ENCODE measurements at places on chromosomes 1 and 21. TPM values are rescaled to one million over a fixed set of nuclear protein-coding genes. Genes with fewer than 3 reads are reported as not detected.

TMEM51 gene
- total RNA-seq = 44.7 TPM

FGR gene
- 0.08 TPM for total RNA-seq

CD247 gene
- not detected for total RNA-seq

KRTAP11-1 gene
- total RNA-seq = not detected

TNNT2 gene
- 0.30 TPM for total RNA-seq

AMY1C gene
- total RNA-seq = not detected

GSTM1 gene
- total RNA-seq = not detected

S100A7 gene
- not detected for total RNA-seq

VWA5B1 gene
- total RNA-seq = not detected

CD5L gene
- not detected for total RNA-seq

IVL gene
- total RNA-seq = 0.03 TPM

CEP350 gene
- total RNA-seq = 13.1 TPM

OR2M7 gene
- not detected for total RNA-seq

MSH4 gene
- not detected for total RNA-seq

All from A549 treated with CpdA at 1 μM for 4 hours (cell line).